ENCODE measurements at places on chromosomes 1 and 21.
A peak's percentile ranks its signal among the peaks of the same experiment; 100 is the strongest.

DNA sequence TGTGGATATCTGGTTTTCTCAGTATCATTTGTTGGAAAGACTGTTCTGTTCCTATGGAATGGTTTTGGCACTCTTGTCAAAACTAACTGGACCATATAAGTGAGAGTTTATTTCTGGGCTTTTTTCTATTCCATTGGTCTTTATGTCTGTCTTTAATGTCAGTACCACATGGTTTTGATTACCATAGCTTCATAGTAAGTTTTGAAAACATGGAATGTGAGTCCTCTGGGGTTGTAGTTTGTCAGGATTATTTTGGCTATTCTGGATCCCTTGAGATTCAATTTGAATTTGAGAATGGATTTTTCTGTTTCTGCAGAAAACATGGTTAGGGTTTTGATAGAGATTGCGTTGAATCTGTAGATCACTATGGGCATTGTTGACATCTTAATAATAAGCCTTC lies 107.9 kb downstream of the ZFYVE9 start:
- no peak for DNase-seq

GRCh38 chr1:15007842-15008241 lies 145.7 kb upstream of the TMEM51 start:
- no peak for DNase-seq

GRCh38 chr1:246971090-246971721 lies 36.7 kb downstream of the ZNF695 start:
- DNase-seq: peak; percentile 3

- no peak for DNase-seq
These were observed 8.0 kb downstream of the LMO4 start for GRCh38 chr1:87336623-87337067.

DNA sequence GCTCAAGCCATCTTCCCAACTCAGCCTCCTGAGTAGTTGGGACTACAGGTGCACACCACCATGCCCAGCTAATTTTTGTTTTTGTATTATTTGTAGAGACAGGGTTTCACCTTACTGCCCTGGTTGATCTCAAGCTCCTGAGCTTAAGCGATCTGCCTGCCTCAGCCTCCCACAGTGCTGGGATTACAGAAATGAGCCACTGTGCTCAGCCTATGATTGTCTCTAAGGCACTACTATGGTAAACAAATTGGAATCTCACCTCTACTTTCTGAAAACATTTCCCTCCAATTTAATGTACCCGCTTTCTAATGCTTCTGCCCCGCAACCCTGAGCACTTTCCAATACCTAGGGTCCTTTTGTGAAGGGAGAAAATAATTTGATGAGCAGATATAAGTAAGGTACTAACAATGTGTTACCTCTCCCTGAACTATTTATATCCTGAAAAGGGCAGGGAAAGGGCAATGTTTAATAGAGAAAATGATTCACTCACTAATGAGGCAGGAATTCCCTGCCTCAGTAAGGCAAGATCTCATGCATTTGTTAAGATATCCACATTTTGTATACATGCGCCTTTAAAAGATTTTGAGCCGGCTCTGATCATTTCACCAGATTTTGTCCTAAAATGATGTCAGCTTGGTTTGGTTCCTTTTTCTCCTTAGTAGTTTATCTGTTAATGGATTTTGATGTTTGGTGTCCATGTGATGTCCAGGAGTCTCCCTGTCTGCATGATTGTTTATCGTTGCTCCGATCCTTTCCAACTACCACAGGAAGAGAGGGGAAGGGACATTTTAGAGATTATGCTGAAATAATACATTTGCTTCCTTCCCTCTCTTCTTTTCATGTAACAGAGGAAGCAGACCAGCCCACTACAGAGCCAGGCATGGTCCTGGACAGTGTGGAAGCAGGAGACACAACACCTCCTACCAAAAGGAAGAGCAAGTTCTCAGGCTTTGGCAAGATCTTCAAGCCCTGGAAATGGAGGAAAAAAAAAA lies 47.3 kb upstream of the RCC1 start:
- no peak for DNase-seq

DNA sequence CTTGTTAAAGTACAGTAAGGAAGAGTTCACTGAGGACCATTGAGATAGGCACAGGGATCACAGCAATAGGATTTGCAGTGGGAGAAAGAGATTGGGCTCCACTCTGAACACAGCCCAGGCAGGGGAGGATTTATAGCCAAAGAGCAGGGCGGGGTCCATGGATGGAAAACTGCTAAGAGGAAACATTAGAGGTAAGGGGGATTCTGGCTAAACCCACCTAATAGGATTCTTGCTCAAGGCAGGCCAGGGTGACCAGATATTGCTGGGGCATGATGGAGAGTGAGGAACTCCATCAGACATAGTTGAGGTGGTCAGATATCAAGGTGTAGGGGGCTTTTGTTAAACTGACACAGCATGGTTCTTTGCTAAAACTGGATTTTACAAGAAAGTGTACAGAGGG lies 372.8 kb downstream of the NPHP4 start:
- DNase-seq: no peak

GRCh38 chr1:244304656-244305055 lies 147.1 kb downstream of the ADSS2 start:
- DNase-seq: no peak

- no peak for DNase-seq
These were observed 44.5 kb downstream of the PGBD5 start for GRCh38 chr1:230381585-230381984.

DNA sequence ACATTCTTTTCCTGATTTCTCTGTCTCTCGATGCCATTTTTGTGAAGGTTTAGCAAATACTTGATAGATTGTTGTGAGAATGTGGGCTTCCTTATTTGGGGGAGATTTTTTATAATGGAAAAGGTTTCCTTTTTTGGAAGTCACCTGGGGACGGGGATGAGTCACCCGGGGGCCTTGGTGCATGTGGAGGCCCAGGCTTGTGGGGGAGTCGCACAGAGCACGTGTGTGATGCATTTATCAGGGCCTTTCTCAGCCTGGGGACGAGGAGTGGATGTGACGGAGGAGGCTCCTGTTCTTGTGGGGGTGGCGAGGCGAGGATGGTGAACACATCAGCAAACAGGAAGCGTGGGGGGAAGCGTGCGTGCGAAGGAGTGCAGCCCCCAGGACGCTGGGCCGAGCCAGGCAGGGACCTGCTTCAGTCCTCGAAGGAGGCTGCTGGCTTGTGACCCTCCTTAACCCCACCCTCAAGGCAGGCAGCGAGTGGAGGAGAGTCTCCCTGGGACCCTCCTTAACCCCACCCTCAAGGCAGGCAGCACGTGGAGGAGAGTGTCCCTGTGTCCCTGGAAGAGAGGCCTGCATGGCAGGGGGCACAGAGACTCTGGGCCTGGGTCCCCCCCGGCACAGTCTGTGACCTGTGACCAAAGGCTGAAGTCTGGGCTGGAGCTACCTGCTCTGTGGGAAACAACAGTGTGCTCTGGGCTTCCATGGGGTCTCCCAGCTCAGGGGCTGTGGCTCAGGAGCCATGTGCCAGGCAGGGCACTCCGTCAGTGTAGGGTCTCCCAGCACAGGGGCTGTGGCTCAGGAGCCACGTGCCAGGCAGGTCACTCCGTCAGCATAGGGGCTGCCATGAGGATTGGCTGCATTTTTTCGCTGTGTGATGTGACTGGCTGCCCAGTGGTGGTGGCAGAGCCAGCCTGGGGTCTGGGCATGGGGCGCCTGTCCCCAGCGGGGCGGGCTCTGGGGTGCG lies 57.2 kb downstream of the AGPAT3 start:
- no peak for DNase-seq

GRCh38 chr1:39490596-39491145 lies 765 bp upstream of the BMP8A start:
- DNase-seq: no peak

DNA sequence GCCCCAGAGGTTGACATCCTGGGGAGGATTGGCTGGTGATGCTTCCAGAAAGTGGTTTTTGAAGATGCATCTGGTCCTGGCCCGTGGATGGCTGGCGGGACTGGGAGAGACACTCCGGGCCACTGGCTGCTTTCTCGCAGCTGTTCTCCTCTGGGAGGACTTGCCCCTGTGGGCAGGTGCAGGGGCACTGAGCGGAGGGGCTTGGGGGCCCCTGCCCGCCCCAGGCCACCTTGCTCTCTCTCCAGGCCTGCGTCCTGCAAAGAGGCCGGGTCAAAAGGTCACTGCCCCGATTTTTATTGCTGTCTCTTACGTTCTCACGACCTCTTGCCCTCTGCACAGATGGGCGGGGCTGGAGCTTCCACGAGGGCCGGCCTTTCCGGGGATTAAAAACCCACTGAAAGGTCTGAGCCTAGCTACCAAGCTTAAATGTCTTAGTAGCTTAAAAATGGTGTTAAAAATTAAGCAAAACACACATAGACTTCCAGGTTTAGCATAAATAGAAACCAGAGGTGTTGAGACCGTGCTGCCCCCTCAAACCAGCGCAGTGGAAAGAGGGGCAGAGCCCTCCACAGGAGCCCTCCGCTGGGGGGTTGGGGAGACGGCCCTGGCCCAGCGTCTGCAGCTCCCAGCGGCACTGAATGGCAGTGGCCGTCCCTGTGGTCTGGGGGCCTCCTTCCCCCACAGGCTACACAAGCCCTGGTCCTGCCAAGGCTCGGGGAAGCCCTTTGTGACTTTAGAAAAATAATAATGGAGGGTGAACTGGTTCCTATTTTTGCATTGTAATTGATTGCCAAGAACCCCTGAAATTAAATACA lies 43.9 kb downstream of the SKI start:
- no peak for DNase-seq

DNA sequence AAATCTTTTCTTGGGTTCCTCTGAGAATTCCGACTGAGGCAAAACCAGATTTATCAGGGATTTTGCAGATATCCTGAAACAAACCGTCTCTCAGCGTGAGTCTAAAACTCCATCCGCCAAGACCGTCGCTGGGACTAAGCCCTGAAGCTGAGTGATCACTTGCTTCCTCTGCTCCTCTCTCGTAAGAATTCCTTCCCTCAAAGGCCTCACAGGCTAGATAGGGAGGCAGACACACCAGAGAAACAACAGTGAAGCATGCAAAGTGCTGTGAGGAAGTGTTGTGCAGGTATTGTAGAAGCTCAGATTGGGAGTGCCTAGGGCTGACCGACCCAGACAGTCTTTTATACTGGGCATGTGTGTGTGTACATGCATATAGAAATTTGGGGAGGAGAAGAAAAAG lies 119.1 kb downstream of the RGS7 start:
- DNase-seq: no peak

DNA sequence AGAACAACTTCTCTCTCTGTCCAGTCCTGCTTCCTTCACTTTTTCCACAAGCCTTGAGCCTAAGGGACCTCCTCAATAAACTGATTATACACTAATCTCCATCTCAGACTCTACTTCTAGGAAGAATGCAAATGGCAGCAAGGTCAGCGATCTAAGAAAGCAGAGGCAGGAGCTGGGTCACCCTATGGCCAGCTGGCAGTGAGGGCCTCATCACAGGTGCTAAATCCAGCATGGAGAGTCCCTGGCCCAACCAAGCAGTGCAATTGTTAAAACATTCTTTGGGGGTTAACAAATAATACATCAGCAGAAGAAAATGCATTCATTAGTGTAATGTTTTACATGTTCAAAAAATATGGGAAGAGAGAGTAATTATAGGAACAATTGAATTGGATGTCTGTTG lies 416.0 kb downstream of the SIPA1L2 start:
- DNase-seq: no peak

Measured in NCI-H1092 treated with DMSO at 0.1 percent for 48 hours (cell line).